ENCODE measurements at places on chromosomes 2 and 18.

DNA sequence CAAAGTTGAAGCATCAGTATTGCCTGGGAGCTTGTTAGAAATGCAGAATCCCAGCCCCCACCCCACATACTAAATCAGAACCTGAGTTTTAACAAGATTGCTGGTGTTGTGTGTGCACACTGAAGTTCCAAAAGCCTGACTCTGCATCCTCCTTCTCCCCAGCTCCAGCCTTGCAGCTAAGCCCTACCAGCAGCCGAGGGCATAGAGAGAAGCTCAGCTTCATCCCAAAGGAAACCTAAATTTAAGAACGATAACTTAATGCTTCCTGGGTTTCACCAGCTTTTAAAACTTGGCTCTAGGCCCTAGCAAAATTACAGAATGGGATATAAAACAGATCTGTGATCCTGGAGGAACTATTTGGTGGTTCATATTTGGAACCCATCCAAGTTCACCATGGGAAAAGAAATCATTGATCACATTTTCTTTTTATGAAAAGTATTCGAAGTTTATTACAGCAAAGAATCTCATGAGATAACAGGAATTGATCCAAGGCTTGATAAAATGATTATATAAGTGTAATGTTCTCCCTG lies 11.1 kb downstream of the SMYD1 start:
- no peak for DNase-seq

DNA sequence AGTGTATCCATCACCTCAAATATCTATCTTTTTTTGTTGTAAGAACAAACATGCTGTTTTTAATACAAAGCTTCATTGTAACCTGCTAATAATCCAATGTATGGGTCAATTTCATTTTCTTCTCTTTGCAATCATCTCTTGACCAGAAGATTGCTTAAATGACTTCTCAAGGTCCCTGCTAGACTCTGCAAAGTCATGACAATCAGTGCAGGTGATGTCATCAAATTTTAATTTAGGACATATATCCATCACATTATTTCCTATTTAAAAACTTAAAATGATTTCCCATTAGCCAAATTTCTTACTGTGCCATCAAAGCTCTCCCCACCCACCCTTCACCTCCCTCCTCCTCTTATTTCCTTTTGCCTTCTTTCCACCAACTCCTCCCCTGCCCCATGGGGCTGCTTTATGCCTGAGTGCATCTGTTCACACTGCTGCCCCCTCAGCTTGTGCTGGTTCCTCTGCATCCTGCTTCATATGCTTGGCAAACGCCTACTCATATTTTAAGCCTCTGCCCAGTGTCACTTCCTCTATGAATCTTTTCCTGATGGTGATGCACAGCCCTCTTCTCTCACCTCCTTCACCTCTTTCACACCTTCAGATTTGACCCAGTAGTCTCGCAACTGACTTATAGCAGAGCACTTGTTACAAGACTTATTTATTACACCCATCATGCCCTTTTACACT lies 20.3 kb downstream of the PLEK start:
- DNase-seq: no peak

- peak; percentile 88 for DNase-seq
These were observed 163.5 kb downstream of the UXS1 start for GRCh38 chr2:106030287-106031268.

GRCh38 chr2:19540739-19541525 lies 182.5 kb upstream of the OSR1 start:
- DNase-seq: peak; percentile 61

GRCh38 chr2:211512806-211513205 lies 956.4 kb downstream of the CPS1 start:
- no peak for DNase-seq

DNA sequence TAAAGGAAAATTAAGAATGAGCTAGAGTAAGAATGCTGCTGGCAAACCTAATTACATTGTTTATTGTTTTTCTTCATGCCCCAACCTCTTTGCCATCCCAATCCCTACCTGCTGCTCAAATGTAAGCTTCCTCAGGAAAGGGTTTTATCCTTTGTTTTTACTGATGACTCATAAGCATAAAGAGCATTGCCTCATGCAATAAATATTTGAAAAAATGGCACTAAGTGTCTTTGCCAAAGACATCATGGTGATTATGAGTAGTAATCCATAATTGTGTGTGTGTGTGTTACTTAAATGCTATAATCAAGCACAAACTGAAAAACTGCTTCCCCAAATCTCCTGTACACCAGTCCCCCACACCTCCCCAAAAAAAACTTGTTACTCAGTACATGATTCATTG lies 53.4 kb downstream of the DNER start:
- no peak for DNase-seq

DNA sequence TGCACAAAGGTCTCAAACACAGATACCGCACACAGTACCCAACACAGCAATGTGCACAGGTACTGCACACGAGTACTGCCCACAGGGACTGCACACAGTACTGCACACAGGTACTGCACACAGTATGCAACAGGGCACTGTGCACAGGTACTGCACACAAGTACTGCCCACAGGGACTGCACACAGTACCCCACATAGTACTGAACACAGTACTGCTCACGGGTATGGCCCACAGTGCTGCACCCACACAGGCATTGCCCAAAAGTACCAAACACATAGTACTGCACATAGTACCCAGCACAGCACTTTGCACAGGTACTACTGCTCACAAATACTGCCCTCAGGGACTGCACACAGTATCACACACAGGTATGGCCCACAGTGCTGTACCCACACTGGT lies 73.1 kb downstream of the ZNF236 start:
- DNase-seq: no peak

DNA sequence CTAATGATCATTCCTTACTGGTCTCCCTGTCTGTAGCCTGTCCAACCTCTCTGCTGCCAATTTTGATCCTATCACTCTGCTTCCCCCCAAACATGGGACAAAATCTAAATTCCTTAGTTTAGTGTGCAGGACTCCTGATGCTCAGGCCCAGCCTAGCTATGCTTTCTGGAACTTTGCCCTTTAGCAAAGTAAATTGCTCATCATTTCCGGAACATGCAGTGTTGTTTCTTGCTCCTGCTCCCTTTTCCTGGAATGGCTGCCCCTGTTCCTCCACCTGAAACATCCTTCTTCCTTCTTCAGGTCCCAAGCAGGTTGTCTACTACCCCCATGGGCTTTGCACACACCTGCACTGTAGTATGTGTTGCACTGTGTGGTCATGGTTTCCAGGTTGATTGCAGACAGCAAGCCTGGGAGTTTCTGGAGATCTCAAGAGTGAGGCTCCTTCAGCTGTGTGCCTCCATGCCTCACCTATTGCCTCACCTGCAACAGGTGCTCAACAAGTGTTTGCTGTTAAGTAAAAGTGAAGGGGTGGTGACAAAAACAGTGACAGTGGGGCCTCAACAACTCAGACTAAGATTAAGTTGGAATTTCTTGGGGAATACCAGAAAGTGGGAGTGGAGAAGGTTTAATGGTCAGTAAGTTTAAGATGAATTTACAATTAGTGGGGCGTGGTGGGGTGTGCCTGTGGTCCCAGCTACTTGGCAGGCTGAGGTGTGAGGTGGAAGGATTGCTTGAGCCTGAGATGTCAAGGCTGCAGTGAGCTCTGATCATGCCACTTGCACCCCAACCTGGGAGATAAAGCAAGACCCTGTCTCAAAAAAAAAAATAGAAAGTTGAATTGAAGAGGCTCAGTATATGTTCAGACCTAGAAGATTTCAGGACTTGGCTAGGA lies 120.0 kb downstream of the DNAH6 start:
- no peak for DNase-seq

DNA sequence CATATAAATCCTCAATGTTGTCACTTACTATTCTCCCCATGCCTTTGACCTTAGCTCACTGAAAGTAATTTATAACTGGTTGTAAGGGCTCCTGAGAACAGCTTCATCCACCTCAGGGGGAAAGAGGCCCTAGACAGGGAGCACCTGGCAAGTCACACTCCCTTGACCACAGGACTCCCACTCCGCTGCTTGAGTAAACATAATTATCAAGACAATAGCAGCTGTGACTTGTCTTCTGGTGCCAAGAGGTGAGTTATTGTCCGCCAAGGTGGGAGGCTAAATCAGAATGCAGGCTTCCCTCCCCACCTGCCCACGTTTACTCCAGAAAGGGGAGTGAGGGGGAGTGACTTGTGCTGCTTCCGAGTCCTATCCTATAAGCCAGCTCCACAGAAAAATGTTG lies 230.6 kb upstream of the LRATD1 start:
- DNase-seq: no peak

- peak; percentile 61 for DNase-seq
These were observed 185.9 kb downstream of the MTX2 start for GRCh38 chr2:176454893-176455815.

DNA sequence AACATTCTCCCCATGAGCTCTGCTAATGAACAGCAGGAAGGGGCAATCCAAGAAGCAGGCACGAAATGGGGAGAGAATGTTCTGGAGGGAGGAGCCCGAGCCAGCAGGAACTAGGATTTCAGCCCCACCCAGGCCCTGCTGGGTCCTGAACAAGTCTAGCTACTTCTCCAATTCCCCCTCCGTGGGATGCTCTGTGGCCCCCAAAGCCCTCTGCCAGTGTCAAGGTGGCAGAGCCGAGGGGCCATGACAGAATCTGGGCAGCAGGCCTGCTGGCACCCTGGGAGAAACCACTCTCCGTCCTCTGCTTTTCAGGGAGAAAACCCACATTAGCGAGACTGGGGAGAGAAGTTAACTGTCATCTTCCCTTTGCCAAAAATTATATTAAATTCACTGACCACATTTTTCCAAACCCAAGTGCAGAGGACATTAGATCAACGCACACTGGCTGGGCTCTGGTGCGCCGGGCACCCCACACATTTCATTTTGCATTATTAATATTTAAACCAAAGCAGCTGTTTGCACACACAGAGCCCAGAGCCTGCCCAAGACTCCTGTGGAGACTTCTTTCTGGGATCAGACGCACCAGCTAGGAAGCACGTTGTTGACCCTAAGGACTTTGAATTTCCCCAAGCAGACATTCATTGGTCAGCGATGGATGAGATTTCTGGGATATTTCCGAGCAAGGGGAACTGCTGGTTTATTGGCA lies 80.2 kb upstream of the PKDCC start:
- no peak for DNase-seq

DNA sequence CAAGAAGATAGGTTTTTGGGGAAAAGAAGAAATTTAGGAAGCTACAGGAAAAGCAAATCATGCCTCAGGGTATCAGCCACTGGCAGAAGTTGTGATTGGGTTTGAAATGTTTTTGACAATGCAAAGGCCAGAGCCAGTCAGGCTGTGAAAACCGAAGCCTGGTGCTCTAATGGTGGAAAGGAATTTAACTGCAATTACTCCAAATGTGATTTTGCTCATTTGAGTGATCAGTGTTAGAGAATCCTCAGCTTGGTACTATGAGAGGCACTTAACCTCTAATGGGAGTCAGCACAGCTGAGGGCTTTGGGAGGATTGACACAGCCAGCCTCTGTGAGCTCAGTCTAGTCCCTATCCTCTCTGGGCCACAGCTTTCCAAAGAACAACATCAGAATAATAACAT lies 176.5 kb downstream of the LRRTM1 start:
- DNase-seq: no peak

- peak; percentile 96 for DNase-seq
These were observed 63.5 kb upstream of the CTLA4 start for GRCh38 chr2:203804070-203804469.

DNA sequence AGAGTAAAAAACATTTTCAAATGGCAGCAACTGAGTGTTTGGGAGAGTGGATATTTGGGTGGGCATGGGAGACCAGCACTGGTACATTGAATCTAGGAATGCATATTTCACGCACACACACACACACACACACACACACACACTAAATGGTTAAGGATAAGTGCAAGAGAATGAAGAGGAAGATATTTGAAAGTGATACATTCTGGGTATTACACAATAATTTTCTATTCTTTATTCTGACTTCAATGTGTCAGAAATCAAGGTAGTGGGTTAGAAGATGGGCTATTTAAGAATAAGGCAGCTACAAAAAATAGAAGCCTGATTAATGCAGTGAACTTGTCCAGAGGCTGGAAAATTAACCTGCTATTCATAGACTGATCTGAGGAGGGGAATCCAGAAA lies 577.0 kb downstream of the TMEM182 start:
- DNase-seq: no peak

- no peak for DNase-seq
These were observed 97.7 kb downstream of the DYSF start for GRCh38 chr2:71550801-71551630.

DNA sequence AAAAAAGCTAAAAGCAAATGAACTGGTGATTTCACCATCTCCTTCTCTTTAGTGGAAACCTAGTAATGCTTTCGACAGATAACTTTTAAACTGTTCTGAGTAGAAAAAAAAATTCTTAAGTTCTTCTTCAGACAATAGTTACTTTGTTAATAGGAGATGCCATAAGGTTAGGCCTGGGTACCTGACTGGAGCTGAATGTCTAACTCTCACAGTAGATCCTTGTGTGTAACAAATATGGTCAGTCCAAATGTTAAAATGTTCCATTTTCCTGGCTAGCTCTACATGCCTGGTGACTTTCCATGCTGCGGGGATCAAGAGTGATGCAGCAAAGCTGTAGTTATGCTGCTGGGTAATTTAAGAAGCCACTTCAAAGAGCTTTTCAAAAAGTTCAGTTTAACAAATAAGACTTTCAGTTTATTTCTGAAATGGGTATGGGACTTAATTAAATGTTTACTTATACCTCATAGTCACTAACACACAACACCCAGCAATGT lies 264.0 kb upstream of the SESTD1 start:
- no peak for DNase-seq

- DNase-seq: no peak
These were observed 480.2 kb upstream of the ACVR2A start for GRCh38 chr2:147364597-147364996.

- no peak for DNase-seq
These were observed 38.1 kb downstream of the MBOAT2 start for GRCh38 chr2:8965216-8965969.

DNA sequence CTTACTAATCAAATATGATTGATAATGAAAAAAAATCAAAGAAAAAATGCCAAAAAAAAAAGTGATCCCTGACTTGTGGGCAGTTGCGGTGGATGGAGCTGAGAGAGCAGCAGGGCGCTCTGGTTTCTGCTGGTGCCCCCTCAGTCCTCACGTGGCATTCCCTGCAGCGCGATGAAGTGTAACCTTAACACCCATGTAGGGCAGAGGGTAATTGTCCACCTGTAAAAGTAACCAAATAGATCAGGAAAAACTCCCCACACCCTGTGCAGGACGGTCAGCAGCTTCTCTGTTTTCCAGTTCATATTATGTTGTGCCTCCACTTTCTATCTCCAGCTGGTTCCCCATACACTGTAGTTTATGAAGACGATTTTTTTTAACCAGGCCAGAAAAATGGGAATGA lies 25.0 kb downstream of the COA5 start:
- no peak for DNase-seq

- no peak for DNase-seq
These were observed 287.4 kb upstream of the EPAS1 start for GRCh38 chr2:46009772-46010171.

Measured in fibroblast of the conjunctiva (primary cell).